MCF 10A (cell line): ENCODE measurements at places on chromosomes 16 and 17. TPM values are rescaled to one million over a fixed set of nuclear protein-coding genes. Genes with fewer than 3 reads are reported as not detected.

GRCh38 chr17:31085563-31085962, 9.2 kb upstream of the NF1 start:
- no peaks in the 10 kb centered on the region for H3K27me3 ChIP-seq
- DNase-seq, result peak; percentile 66
- H3K4me1 ChIP-seq, result no peaks in the 10 kb centered on the region
- no peak overlapping the region for H3K4me3 ChIP-seq

DNA sequence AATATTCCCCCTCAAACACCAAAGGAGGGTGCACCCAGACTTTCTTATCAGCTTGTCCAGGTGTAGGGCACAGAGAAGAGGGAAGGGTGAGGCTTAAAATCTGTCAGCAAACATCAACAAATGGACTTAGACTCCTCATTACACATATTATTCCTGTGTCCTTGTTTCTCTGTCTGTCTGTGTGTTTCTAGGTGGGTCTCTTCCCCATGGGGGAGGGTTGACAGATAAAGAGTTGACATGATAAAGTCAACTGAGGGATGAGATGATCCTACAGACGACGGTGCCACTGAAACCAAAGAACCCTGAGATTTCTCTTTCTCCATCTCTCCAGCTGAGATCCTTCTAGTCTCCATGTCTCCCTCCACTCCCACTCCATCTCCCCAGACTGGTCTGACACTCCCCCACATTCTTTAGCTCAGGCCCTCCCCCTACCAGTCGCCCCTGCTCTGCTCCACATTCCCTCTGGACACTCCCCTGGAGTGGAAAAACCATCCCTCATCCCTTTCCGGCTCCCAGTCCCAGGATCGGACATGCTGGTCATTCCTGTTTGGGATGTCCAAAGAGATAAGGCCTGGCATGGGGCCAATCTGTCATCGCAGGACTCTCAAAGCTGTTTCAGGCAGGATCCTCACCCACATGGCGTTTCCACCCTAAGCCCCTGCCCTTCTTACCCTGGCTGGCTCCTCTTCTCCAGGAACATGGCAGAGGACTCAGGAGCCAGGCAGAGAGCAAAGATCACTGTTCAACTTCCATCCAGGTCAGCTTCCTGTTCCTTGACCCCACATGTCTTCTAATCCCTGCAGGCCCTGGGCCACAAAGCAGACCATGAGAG, 2.9 kb upstream of the ITGA3 start:
- H3K4me1 ChIP-seq, result peaks cover 56% of the 10 kb centered on the region
- no peak for DNase-seq
- H3K27me3 ChIP-seq, result no peaks in the 10 kb centered on the region

C17orf78 gene
- total RNA-seq, result not detected in 2 replicates

MT1F gene
- 1.7 and 2.4 TPM in 2 replicates for total RNA-seq

DNA sequence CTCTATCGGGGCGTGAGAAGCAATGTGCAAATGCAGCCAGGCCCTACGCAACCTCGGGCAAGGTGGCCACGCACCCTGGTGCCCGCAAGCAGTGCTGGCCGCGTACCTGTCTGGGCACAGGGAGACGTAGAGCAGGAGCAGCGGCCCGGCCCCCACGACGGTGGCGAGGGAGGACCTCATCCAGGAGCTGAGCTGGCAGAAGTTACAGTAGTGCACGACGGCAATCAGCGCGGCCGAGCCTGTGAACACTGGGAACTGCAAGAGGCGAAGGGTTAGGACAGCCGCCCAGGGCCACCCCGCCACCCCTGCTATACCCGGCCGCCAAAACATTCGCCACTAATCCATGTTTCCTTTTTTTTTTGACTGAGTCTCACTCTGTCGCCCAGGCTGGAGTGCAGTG, 96.9 kb upstream of the CREBBP start:
- H3K27ac ChIP-seq, result no peak overlapping the region
- DNase-seq, result no peak
- no peak overlapping the region for H3K4me3 ChIP-seq

DNA sequence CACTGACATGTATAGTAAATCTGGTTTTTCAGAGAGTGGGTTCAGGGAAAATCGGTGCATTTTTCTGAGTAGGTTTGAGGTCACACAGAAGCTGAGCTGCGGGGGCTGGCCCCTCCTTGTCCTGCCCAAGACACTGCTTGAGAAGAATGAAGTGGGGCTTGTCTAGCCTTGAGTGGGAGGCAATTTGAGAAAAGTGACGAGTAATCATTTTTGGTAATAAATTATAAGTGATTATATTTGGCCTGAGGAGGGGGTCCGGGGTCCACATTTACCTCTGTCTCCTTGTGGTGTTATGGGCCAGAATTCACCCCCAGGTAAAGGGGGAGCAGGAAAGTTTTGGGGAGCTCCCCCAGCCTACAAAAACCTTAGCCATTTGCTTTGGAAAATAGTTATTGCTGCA, 28.1 kb downstream of the WFDC1 start:
- H3K27ac ChIP-seq, result no peak overlapping the region
- H3K36me3 ChIP-seq, result no peaks in the 10 kb centered on the region
- H3K27me3 ChIP-seq, result peaks cover 20% of the 10 kb centered on the region
- H3K4me3 ChIP-seq, result no peak overlapping the region

DNA sequence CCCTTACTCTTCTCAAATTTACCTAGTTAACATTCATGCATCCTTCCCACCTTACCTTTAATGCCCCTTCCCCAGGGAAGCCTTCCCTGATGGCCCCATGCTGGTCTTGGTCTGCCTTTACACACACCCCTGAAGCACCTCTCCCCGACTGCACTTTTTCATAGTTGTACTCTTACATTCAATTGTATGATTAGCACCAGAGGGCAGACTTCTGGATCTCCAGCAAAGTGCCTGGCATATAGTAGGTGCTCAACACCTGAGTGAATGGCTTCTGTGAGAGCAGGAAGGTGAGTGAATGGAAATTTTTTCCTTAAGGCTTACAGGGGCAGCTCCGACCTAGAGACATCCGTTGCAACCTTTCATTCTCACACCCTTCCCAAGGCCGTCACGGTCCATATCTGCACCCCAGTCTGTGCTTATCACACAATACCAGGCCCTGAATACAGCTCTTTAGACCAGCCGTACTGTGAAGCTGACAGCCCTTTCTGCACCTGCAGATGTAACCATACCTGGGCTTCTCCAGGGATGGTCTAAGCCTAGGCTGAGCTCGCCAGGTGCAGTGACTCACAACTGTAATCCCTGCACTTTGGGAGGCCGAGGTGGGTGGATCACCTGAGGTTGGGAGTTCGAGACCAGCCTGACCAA, 4.4 kb downstream of the PGAP3 start:
- no peak overlapping the region for H3K4me3 ChIP-seq
- H3K27ac ChIP-seq, result no peak overlapping the region
- H3K36me3 ChIP-seq, result peaks cover 11% of the 10 kb centered on the region
- H3K27me3 ChIP-seq, result no peaks in the 10 kb centered on the region

TBC1D3E gene
- total RNA-seq, result 3.8 TPM in 2 replicates

CRHR1 gene
- not detected in 2 replicates for total RNA-seq

KRT27 gene
- total RNA-seq, result not detected in 2 replicates

DNA sequence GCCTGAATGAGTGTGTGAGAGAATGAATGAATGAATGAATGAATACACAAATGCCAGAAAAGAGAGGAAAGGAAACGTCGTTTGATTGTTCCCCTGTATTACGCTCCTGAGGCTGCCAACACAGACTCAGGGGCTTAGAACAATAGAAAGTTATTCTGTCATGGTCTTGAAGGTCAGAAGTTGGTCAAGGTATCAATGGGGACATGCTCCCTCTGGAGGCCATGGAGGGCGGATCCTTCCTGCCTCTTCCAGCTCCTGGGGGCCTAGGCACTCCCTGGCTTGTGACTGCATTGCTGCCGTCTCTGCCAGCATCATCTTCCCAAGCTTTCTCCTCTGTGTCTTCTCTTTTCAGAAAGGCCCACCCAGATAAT, 1.5 kb upstream of the SLC38A8 start:
- no peak overlapping the region for H3K4me3 ChIP-seq
- peaks cover 12% of the 10 kb centered on the region for H3K4me1 ChIP-seq
- no peak overlapping the region for H3K27ac ChIP-seq
- peak; percentile 57 for DNase-seq

DNA sequence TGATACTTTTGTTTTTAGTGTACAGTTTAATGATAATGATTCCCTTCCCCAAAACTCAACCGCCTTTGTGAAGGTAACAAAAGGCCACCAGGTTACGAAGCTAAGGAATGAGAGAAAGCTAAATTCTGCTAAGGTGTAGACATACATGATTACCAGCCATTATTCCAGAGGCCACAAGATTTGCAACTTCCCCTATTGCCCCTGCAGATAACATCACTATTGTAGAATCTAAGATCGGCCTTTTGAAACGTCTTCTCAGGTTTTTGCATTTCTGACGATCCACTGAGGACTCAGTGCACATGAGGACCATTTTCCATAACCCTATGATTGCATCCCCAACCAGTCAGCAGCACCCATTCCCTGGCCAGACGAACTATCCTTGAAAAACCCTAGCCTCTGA, 33.9 kb upstream of the SNN start:
- H3K4me3 ChIP-seq, result no peak overlapping the region
- H3K4me1 ChIP-seq, result peaks cover 15% of the 10 kb centered on the region
- no peaks in the 10 kb centered on the region for H3K27me3 ChIP-seq
- H3K27ac ChIP-seq, result no peak overlapping the region

GRCh38 chr17:42459801-42460281, 1.2 kb downstream of the ATP6V0A1 start:
- peak; percentile 46 for DNase-seq
- H3K27me3 ChIP-seq, result no peaks in the 10 kb centered on the region
- peaks cover 30% of the 10 kb centered on the region for H3K36me3 ChIP-seq
- peaks cover 37% of the 10 kb centered on the region for H3K4me1 ChIP-seq
- H3K4me3 ChIP-seq, result peak overlapping the region; percentile 92
- peak overlapping the region; percentile 92 for H3K27ac ChIP-seq

DNA sequence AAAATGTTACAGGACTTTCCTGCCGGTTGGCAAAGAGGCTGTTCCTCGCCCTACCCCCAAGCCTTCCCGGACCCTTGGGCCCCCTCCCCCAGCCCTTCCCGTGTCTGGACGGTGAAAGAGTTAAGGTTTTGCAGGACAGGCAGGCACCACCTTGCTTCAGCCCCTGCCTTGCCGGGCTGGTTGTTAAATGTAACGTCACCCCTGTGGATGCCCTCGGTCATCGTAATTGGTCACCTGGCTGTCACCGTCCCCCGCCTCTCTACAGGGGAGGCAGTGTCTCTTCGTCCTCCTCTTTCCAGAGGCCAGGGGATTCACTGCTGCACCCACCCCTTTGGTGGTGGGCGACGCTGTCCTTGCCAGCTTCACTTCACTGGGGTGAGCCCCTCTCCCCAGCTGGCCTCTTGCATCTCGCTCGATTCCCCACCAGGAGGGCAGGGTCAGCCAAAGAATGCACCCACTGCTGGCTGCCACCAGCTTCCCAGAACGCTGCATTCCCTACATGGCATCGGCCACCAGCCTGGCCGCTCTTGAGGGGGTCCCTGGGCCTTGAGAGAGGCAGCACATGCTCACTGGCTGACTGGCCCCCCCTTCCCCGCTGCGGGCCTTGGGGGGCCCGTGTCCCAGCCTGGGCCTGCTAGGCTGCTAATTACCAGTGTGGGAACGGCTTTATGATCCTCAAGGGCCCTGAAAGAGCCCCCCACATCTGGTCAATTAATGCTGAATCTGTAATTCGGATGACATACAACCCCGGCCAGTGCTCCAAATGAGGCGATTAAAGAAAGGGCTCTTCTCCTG, 25.2 kb upstream of the GSE1 start:
- DNase-seq, result no peak
- H3K27ac ChIP-seq, result no peak overlapping the region
- H3K4me1 ChIP-seq, result no peaks in the 10 kb centered on the region
- no peak overlapping the region for H3K4me3 ChIP-seq

GRCh38 chr17:59186850-59187249, 23.0 kb upstream of the SMG8 start:
- H3K4me3 ChIP-seq, result no peak overlapping the region
- DNase-seq, result no peak
- no peak overlapping the region for H3K27ac ChIP-seq
- no peaks in the 10 kb centered on the region for H3K4me1 ChIP-seq
- no peaks in the 10 kb centered on the region for H3K27me3 ChIP-seq
